Muscle of arm (tissue), 14 donors: ENCODE measurements at places on chromosomes 11 and 22. TPM values are rescaled to one million over a fixed set of nuclear protein-coding genes. Genes with fewer than 3 reads are reported as not detected.

The SCARF2 gene
- 16.3 TPM for polyA plus RNA-seq

The OR56B1 gene
- polyA plus RNA-seq, result not detected

The CALCB gene
- polyA plus RNA-seq, result 2.2 TPM

The HEPHL1 gene
- polyA plus RNA-seq, result not detected

The BIK gene
- polyA plus RNA-seq, result not detected

DNA sequence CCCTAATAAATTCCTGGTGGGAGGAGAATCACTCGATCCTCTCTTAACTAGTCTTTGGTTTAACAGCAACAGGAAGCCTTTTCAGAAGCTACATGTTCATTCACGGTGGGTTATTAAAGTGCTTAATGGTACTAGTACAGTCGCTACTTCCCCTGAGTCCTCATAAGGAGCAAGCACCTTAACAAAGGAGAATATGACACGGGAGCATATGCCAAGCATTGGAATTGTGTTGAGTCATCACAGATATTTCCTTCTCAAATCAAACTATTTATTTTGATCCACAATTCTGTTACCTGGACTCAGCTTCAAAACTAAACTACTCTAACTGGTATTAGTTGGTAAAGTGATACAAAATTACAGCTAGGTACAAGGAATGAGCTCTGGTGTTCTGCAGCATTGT is 177.5 kb upstream of the CTSC start:
- no peak for DNase-seq

GRCh38 chr11:27315836-27316235 is 47.2 kb downstream of the CCDC34 start:
- DNase-seq, result no peak

DNA sequence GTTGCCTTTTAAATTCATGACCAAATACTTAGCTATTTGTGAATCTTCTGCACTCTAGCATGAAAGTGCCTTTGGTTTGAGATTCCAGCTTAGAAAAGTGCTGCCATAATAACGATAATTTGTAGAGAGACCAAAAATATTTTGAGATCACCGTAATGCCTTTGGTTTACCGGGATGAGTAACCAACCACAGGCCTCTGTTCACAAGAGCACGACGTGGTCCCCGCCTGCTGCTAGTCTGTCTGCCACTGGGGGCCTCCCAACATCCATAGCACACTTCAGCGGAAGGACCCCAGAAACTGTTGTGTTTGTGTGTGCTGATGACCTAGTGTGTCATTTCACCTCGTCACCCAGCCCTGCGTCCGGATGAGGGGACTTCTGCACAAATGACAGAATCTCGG is 67.0 kb upstream of the RASSF10 start:
- DNase-seq, result no peak

- DNase-seq, result no peak
Measured at GRCh38 chr22:38731703-38732161, 24.1 kb downstream of the SUN2 start.

- no peak for DNase-seq
Measured at GRCh38 chr22:37774728-37775127, 33.0 kb upstream of the GCAT start.

DNA sequence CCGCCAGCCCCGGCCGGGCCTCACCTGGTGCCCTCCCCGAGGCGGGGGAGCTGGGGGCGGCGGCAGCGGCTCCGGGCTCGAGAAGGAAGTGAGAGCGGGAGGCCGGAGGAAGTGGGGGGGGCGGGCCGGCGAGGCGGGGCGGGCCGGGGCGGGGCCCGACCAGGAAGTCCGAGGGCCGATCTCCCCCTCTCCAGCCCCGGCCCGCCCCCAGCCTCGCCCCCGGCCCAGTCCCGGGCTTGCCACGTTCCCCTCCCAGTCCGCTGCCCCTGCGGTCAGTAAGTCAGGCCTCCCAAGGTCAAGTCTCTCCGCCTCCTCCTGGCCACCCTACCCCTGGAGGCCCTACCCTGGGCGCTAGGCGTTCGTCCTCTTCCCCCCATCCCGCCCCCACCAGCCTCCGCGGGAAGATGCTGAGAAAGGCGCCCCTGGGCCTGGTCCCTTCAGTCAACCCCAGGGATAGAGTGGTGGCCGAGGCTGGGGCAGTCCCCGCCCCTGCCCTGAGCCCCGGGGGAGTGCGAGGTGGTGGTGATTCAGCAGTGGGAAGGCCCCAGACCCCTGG is at the start of gene RHOG:
Gene RHOG (minus strand): TSS at position 90 of the 556 bp plus-strand sequence. CDS start 12,821 bp downstream, outside the sequence.
- DNase-seq, result peak; percentile 85

DNA sequence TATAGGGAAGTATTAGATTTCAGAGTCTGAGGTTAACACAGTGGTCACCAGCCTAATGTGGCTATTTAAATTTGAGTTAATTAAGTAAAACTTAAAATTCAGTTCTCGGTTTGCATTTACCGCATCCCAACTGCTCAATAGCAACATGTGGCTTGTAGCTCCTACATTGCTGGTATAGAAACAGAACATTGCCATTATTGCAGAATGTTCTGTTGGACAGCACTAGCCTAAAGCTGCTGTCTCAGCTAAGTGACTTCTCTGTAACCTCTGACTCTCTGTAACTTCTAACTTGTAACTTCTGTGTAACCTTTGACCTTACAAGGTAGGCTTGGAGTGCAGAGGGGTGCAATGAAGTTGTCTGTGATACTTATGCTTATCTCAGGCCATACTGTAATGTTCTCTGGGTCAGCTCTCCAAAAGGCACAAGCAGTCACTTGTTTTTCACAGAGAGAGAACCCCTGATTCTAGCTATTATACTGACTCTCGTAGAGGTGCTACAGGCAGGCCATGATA is 78.7 kb downstream of the ZNRF3 start:
- no peak for DNase-seq

DNA sequence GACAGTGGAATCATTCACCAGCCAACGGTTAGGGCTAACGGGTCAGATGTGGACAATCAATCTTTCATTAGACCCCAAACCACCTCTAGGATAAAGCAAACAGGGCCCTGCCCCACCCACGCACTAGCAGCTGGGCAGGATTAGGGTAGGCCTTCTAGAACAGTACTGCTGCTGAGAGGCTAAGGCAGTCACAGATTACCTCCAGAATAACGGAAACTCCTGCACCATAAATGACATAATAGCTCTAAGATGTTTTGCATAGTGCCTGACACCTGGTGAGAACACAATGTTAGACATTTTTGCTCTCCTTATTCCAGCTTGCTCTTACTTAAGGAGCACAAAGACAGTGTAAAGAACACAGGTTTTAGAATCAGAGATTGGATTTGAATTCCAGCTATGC is 1.8 kb downstream of the SYTL2 start:
- no peak for DNase-seq

DNA sequence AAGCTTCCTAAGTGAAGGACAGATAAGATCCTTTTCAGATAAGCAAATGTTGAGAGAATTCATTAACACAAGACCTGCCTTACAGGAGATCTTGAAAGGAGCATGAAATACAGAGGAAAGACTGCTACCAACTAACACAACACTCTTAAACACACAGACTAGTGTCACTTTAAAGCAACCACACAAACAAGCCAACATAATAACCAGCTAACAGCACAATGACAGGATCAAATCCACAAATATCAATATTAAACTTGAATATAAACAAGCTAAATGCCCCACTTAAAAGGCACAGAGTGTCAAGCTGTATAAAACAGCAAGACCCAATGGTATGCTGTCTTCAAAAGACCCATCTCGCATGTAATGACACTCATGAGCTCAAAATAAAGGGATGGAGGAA is 70.8 kb upstream of the HMGXB4 start:
- DNase-seq, result no peak

- no peak for DNase-seq
Measured at GRCh38 chr11:122600290-122600689, 55.2 kb upstream of the UBASH3B start.

- DNase-seq, result no peak
Measured at GRCh38 chr22:50018608-50019285, 6.2 kb upstream of the IL17REL start.

- no peak for DNase-seq
Measured at GRCh38 chr11:96015906-96016565, 92.1 kb upstream of the MTMR2 start.
